ENCODE measurements at places on chromosomes 1 and 21.

DNA sequence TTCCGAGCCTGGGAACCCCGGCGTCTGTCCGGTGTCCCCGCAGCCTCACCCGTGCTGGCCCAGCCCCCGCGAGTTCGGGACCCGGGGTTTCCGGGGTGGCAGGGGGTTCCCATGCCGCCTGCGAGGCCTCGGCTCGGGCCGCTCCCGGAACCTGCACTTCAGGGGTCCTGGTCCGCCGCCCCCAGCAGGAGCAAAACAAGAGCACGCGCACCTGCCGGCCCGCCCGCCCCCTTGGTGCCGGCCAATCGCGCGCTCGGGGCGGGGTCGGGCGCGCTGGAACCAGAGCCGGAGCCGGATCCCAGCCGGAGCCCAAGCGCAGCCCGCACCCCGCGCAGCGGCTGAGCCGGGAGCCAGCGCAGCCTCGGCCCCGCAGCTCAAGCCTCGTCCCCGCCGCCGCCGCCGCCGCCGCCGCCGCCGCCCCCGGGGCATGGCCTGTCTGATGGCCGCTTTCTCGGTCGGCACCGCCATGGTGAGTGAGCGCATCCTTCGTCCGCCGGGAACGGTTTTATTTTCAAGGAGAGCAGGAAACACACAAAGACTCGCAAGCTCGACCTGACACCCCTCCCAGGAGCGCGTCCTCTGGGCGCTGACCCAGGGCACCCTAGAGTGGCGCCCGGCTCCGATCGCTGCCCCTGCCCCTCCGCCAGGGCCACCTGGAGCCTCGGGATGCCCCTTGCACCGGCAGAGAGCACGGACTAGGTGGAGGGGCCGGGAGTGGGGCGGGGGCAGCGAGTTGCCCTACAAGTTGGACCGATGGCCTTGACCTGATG, at the start of gene ABCG1:
Gene ABCG1, plus strand, starts transcription at position 305 of the 770 bp plus-strand sequence. Its CDS starts 123 bp downstream, at position 428.
- DNase-seq, result peak; percentile 73

DNA sequence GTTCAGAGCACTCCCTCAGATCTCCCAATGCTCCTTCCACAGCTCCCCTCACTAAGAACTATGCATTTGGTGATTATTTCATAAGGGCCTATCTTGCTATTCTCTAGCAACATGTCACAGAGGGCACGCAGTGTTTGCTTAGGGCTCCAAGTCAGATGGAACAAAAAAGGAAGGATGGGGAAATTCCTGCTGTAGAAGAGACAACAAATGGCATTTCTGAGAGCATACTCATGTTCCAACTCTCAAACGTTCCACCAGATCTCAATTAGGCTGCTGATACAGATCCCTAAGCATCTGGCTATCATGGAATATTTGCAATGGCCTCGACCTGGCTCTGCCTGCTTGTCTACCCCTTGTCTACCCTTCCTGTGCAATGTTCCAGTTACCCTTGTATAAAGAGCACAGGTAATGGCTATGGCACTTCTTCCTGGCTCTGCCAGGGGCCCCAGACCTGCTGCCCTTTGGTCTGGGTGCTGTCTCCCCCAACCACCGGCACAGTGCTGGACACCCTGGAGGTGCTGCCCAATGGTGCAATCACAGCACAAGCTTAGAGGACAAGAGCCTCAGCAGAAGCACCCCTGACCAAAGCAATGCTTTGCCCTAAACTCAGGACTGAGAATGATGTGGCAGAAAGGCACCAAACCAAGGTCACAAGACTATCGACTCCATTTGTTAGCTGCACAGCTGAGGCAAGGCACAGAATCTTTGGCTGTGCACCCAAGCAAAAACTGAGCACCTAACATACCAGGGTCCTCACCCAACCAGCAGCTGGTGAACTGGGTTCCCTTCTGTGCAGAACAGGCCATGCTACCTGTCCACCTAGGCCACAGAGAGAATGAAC, 3.6 kb downstream of the PARP1 start:
- no peak for DNase-seq

DNA sequence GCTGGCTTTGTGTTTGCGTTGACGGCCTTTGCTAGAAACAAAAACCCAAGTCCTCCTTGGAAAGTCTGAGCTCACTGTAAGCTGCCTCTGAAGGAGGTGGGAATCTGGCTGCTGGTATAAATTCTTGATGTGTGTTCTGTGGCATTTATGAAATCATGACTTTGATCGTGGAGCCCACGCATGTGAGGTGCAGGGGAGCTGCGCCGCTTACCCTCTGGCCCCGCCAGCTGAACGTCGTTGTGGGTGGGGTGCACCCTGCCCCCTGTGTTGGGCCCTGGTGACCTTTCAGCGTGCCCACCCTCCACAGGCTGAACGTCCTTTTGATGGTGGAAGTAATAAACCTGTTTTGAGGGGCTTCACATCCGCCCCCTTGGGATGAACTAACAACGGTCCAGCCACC, 21.2 kb upstream of the DIP2A start:
- DNase-seq, result no peak

GRCh38 chr1:117606649-117607430, 992 bp downstream of the TENT5C start:
- no peak for DNase-seq

DNA sequence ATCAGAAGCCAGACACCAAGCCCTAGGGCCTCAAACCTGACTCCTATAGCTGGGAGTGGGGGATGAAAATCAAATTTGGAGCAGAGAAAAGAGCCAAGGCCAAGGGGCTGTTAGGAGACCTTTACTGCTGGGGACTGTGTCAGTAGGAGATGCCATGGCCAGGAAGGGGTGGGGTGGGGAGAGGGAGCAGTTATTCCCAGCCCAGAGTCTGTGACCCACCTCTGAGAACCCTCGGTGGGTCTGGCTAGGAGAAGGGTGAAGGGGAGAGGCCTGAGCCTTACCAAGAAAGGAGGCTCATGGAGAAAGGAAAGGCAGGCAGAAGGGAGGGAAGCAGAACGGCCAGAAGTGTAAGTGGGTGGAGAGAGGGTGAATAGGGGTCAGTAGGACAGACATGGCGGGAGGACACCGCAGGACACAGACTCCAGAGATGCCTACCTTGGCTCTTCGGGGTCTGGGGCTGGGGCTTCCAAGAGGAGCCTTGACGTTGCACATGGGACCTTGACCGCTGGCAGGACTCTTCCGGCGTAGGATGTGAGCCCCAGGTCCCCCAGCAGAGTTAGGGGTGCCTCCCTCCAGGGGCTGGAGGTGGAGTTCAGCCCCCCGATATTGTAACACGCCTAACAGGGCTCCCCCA, 1.2 kb downstream of the ADAMTS4 start:
- DNase-seq, result no peak

- peak; percentile 8 for DNase-seq
Measured at GRCh38 chr1:236489710-236490377, 33.9 kb upstream of the LGALS8 start.

DNA sequence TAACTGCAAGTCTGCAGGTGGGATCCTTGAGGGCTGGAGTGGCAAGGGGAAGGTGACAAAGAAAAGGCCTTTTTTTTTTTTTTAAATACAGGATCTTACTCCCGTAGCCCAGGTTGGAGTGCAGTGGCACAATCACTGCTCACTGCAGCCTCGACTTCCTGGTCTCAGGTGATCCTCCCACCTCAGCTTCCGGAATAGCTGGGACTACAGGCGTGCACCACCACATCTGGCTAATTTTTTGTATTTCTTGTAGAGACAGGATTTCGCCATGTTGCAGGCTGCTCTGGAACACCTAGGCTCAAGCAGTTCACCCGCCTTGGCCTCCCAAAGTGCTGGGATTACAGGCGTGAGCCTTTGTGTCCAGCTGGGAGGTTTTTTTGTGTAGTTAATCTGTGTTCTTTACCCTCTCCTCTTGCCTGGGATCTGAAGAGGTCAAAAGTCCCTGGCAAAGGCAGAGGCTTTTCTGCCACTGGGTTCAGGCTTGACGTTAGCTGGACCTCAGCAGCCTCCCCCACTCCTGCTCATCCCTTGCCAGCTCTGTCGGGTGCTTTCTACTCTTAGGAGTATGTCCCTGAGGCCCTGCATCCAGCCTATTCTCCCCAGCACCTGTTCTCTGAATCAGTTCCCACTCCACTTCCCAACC, 5.2 kb downstream of the IL6R start:
- no peak for DNase-seq

DNA sequence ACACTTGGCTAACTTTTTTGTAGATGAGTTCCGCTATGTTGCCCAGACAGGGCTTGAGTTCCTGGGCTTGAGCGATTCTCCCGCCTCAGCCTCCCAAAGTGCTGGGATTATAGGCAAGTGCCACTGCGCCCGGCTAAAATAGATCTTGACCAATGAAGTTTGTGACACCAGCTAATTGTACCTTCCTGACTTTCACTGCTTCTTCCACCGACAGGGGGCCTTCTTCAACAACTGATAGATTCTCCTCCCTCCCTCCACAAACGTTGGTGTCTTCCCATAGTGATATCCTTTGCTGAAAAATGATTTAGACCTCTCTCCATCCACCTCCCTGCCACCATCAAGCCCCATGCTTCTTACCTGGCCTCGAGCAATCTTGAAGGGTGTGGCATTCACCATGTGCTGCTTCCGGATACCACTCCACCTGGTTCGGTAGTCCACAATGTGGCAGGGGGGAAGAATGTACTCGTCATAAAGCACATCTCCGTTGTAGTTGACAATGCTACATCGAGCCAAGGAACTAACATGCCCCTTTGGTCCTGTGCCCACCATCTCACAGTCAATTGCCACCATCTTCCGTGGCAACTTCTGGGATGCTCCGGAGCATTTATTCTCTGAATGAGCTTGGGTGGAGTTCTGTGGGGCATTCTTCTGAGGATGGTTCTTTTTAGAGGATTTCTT, 1.6 kb upstream of the METTL25B start:
- no peak for DNase-seq

DNA sequence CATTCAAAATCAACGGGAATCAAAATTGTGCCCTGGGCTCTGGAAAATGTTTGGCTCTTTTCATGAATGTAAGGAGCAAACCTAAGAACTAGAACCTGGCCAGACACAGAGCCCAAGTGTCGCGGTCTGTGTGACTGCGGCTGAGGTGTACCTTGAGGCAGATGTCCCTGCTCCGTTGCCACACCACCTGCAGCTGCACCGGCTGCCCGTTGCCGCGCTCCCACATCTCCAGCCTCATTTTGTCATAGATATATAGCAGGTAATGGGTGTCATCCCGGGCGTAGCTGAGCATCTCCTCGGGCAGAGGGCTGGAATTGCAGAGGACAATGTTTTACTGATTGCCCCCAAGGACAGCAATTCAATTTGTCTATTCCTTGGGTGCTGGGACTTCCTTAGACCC, 18.7 kb downstream of the EXOSC10 start:
- DNase-seq, result no peak

GRCh38 chr1:44832056-44832705, 10.9 kb downstream of the PTCH2 start:
- DNase-seq, result no peak

DNA sequence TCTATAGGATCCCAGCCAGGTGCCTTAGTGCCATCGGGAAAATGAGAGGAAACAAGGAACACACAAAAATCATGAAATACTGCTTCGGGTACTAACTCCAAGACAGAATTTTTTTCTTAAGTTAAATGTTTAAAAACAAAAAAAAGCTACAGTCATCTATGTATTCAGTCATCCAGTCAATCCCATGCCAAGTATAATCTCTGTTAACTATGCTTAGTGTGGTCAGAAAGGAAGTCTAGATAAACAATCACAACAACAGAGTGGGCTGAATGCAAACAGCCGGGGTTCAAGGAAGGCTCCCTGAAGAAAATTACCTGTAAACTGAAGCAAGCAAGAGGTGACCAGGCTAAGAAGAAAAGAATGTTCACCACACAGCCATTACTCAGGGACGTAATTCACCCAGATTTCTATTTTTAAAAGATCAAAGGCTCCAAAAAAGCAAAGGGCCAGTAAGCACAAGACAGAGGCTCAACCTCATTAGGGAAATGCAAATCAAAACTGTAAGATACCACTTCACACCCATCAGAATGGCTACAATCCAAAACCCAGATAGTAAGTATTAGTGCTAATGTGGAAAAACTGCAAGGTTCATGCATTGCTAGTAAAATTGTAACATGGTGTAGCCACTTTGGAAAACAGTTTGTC, 53.0 kb downstream of the RERE start:
- DNase-seq, result no peak

DNA sequence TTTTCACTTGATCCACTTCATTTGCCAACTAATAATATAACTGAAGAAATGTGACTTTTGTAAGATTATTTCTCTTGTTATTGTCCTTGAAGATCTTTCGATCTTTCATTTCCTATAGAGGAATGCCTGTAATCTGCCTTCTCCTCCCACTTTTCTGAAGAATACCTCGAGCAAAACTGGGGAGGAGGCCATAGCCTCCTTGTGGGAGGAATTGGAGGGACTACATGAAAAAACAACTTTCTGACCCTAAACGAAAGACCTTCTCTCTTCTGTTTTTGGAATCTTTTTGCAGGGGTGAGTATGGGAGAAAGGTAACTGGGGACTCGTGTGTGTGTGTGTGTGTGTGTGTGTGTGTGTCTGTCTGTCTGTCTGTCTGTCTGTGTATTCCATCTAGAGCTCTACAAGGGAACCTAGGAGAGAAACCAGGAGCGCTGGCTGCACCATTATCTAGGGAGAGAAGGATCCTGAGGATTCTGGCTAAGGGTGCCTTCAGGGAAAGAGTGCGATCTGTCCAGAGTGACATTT, 32.4 kb upstream of the MAB21L3 start:
- no peak for DNase-seq

DNA sequence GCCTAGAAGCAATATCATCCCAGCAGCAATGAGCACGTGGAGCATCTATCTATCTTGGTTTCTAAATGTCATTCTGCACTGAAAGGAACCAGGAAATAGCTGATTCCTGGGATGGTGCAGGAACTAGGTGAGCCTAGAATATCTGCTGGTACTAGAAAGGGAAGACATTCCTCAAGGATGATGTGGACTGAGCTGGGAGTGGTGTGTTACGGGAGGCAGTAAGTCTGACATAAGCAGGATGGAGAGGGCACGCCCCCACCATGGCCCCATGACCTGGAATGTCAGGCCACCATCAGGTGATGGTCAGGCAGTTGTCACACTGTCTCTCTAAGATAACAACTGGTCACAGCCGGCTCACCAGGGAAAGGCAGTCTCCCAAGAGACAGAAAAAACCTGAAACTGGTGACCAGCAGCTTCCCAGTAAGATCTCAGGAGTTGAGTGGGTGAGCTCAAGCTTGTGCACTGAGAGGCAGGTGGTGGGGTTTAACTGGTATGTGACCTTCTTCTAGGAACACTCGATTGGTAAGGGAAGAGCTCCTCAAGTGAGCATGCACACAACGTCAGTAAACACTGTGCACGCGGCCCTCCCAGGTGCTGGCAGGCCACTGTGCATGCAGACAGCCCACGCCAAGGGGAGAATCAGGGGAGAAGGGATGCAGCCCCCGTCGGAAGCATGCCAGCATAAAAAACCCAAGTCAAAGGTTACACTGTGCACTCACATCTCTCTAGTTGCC, 148.7 kb downstream of the ADSS2 start:
- no peak for DNase-seq

DNA sequence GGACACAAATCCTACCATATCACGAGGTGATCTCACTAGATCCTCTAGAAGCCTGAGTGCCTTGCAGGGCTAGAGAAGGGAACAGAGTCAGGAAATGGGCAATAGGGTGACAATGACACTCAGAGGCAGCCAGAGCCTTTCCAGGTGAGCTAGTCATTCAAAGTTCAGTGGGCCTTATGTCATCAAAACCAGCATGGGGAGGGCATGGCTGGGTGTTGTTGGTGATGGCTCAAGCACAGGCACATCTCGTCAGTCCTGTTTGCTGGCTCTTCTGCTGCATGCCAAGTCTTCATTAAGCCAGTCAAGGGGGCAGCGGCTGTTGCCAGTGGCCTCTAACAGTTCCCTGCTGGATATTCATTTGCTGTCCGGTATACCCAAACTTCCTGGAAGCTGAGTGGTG, 99.6 kb upstream of the USP24 start:
- no peak for DNase-seq
